ENCODE measurements at places on chromosomes 7 and 10.

- DNase-seq: no peak
These were observed 607 bp upstream of the GRB10 start for GRCh38 chr7:50783303-50783702.

GRCh38 chr7:106009503-106010226, 46.6 kb downstream of the CDHR3 start:
- DNase-seq: peak; percentile 90

DNA sequence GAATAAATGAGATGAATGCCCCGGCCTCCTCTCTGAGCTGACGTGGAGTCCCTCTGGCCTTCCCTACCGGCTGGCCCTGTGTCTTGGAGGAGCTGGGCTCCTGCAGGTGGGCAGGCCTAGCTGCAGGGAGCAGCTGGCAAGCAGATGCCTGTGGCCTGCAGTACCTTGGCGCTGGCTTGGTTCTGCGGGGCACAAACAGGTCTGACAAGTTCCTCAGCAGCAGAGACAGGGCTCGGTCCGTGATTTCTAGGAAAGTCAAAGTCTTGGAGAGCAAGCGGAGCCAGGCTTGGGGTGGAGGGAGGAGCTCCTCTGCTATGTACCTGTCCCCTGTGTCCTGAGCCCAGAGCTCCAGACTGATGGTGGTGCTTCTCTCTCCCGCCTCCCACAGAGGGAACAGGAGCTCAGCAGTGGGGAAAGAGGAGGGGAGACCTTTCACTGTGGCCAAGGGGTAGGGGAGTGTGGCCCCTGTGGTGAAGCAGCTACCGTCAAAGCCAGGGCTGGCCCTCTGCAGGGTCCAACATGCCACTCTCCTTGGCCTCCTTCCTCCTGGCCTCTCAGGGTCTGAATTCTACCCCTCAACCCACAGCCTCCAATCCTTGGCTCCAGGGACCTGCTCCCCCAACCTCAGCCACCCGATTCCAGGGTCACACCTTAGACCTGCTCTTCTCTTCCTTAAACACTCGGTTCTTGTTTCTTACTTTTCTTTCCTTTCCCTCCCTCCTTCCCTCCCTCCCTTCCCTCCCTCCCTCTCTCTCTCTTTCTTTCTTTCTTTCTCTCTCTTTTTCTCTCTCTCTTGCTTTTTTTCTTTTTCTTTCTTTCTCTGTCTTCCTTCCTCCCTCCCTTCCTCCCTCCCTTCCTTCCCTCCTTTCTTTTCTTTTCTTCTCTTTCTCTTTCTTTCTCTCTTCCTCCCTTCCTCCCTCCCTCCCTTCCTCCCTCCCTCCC, 20.1 kb downstream of the MYL10 start:
- DNase-seq: no peak

DNA sequence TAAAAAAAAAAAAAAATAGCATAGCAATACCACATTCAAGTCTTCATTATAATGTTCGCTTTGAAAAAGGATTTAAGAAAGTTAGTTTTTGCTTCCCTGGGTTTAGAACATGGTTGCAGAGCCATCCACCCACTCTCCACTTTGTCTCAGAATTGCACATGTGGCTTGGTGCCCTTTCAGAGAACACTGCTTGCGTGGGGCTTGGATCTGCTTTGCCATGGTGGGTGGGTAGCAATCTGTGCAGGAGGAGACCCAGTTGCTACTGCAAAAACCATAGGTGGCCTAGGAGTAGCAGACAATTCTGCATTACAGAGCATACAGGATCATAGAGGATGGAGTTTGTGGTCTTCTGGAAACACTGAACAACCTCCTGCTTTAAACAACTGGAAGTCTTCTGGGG, 421.4 kb upstream of the CELF2 start:
- DNase-seq: no peak

GRCh38 chr7:122488241-122488640, 183.7 kb upstream of the FEZF1 start:
- DNase-seq: no peak

GRCh38 chr10:28036587-28036986, 37.7 kb upstream of the ODAD2 start:
- no peak for DNase-seq

DNA sequence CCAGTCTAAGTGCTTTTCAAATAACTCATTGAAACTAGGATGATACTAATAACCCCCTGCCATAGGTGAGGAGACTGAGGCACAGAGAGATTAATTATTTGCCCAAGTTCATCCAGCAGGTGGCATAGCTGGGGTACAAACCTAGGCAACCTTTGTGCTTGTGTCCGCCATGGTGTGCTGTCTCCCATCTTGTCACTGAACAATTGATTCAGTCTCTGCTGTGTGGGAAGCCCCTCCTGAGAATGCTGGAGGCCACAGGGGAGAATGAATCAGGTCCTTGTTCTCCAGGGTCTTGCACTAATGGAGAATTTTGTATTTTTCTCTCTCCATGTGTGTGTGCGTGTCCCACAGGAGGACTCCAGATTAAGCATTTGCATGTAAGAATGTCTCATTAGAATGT, 15.8 kb upstream of the TMEM236 start:
- DNase-seq: no peak

- no peak for DNase-seq
These were observed 184.0 kb downstream of the GFRA1 start for GRCh38 chr10:116088985-116089384.
